Kidney epithelial cell (primary cell): ENCODE measurements at places on chromosomes 5 and 9. TPM values are rescaled to one million over a fixed set of nuclear protein-coding genes. Genes with fewer than 3 reads are reported as not detected.

DNA sequence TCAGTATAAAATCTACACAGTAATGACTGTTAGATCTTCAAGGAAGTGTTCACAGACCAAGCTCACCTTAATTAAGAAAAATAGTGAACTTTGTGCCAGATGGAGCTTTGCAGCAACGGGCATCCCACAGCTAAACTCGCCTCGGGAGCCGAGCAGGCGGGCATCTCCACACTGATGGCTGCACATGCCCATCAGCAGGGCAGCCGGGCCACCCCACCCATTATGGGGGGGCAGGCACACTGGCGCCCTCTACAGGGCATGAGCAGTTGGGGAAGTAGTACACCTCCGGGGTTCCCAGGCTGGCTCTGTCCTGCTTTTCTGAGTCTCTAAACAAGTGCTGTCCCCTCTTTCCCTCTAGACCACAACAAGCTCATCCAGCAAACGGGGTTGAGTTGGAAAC is 21.6 kb downstream of the ANKS6 start:
- no peak for DNase-seq

- peak; percentile 97 for DNase-seq
These were observed at the start of gene SLC2A8 for GRCh38 chr9:127396808-127397645. Gene SLC2A8 (plus strand): TSS chr9:127397169. CDS start chr9:127397231, 62 bp downstream.

The OSMR gene
- 46.7 and 47.0 TPM in 2 replicates for total RNA-seq

The SLCO6A1 gene
- not detected in 2 replicates for total RNA-seq

The PCDHA9 gene
- total RNA-seq, result under 0.01 TPM in 2 replicates

DNA sequence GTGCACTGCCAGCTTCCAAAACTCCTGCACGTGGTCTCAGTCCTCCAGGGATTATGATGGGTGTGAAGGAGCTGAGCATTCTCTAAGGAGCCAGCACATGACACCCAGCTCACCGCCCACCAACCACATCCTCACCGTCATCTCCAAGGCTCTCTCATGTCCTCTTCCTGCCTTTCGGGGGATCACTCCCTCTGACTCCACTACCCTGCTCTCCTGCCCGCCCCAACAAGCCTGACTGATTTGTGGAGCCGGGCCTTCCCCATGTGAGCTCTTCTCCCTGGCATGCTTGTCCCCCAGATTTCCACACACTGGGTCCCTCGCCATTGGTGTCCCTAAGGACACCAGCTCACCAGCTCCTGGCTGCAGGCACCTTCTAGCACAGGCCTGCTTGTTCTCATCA is 1.9 kb downstream of the ABO start:
- DNase-seq, result no peak

The PCDHA1 gene
- not detected in 2 replicates for total RNA-seq

DNA sequence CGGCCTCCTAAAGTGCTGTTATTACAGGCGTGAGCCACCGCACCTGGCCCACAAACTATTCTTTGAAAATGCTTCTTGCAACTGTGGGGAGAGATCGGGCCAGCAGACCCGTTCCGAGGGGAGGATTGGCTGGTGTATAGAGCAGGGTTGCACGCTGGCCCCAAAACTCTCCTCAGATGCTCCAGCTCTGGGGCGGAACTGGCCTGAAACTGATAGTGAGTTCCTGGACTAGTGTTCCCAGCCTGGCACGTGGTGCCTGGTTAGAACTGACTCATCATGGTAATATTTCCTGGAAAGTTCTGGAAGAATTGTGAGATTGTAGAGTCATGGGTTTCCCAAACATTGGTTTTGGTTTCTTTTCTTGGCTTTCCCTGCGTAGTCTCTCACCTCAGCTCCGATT is 120.5 kb downstream of the FBXL7 start:
- DNase-seq, result peak; percentile 10

The TMEM267 gene
- total RNA-seq, result 17.9 and 25.4 TPM in 2 replicates

DNA sequence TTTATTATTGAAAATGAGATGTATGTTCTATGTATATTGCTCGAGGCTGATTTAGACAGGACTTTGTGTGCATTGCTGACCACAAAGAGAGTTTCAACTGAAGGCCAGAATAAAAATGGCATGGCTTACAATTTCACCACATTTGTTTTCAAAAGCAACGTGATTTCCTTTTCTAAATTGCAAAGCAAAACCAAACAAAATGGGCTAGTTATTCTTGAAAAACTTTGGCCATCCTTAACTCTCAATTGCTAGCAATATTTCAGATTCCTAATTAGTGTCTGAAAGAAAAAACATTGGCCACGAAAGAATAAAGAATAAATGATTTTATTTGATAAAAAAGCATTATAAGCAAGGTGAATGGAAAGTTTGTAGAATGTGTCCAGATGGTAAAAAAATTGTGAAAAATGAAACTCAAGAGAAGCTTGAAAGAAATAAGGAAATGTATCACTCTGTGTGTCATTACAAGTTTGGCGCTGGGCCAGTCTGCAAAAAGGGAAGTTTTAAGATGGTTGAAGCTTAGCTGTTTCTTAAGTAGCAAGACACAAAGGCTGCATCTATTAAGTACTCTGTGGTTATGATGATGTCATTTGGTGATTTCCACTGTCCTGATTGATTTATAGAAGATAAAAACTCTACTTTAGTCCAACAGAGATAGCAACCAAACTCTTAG is 89.2 kb upstream of the PRLR start:
- peak; percentile 56 for DNase-seq

DNA sequence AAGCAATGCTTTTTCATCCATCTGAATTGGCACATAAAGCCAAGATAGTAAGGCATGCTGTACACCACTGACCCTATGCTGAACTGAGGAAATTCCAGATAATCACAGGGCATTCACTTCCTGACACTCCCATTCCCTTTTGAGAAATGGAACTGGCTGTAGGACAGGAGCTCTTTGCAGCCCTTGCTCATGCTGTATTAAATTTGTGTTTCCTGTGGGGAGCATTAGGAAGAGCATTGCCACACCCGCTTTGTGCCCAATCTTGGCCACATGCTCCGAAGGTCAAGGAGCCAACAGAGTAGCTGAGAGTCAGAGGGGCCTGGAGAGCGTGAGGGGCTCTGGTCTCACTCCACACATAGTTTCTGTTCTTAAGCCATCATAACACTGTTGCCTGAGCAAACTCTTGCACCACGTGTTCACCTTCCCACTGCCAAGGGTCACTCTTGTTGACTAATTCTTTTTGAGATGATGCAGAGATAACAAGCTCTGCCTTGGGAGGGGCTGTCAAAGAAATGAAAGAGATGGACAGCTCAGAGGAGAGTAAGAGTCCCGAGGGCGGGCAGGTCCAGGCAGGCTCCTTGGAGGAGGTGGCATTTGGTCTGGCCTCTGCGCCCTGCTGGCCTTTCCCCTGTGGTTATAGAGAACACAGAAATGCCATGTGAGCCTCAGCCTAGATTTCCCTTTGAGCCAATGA is 31.7 kb upstream of the ARAP3 start:
- DNase-seq, result no peak

DNA sequence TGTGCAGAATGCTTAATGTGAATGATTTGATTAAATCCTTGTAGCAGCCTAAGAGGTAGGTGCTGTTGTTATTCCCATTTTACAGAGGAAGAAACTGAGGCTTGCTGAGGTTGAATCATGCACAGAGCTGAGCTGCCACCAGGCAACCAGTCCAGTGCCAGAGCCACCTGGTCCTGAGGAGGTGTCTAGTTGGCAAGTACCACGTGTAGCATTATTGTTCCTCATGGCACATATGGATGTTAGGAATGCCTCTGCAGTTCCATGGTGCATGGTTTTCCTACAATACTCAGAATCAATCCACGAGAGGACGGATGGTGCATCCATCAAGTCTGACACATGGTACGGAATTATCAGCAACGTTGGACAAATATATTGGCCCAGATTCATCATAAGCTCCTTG is 8.9 kb downstream of the UBE2QL1 start:
- no peak for DNase-seq

The CDK5RAP2 gene
- 41.9 and 56.1 TPM in 2 replicates for total RNA-seq

The NUTM2F gene
- not detected in 2 replicates for total RNA-seq

DNA sequence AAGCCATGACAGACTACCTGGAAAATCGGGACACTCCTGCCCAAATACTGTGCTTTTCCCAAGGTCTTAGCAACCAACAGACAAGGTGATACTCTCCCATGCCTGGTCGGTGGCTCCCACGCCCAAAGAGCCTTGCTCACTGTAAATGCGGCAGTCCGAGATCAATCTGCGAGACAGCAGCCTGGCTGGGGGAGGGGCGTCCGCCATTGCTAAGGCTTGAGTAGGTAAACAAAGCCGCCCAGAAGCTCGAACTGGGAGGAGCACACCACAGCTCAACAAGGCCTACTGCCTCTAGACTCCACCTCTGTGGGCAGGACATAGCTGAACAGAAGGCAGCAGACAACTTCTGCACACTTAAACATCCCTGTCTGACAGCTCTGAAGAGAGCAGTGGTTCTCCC is 272.1 kb upstream of the CCNG1 start:
- DNase-seq, result no peak

The LHX2 gene
- total RNA-seq, result not detected in 2 replicates

The IL13 gene
- not detected in 2 replicates for total RNA-seq

DNA sequence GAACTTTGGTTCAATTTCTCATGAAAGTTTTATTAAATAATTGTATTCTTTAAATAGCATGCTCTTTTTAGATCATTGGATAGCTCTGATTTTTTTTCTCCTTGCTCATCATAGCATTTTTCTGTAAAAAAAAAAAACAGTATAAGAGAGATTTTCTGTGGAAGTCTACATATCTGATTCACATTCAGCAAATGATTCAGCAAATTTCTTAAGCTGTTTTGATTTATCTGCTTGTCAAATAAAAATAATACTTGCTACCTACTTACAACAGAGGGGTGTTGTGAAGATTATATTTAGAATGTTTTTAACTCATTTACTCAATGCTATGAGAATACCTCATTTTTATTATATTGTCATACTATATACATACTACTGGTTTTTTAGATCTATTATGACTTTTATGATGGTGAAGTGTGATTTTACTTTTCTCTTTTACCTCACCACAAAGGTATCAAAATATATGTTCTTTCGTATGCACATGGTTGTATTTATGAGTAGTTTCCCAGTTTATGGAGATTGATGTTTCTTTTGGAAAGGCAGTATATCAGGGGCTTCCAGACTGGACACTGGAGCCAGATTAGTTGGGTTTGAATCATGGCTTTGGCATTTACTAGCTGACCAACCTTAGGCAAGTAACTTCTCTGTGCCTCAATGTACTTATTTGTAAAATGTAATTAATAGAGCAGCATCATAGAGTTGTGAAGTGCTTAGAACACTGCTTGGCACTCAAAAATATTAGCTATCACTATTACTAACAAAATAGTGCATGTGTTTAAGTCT is 25.5 kb downstream of the TNPO1 start:
- no peak for DNase-seq

The GRM6 gene
- not detected in 2 replicates for total RNA-seq

- no peak for DNase-seq
These were observed 149.1 kb downstream of the ATP10B start for GRCh38 chr5:160702934-160703333.

DNA sequence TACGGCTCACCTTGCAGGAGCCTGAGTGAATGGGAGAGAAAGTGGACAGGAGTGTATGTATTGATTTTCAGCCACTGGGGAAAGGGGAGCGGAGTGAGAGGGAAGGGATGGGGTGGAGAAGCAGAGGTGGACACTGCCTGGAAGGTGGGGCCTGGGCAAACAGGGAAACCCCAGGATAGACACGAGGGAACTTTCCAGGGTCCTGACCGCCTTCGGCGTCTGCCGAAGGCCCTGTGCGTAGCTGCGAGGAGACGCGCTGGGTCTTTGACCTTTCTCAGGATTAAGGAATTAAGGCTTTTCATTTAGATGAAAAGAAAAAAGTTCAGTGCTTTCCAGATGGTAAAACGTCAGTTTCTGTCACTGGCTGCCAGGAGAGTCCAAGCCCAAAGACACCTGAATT is 134.6 kb upstream of the RAPGEF1 start:
- DNase-seq, result no peak

The CBY3 gene
- total RNA-seq, result not detected in 2 replicates

GRCh38 chr9:91844190-91844589 is 105.8 kb downstream of the ROR2 start:
- DNase-seq, result no peak

The FLT4 gene
- total RNA-seq, result 1.1 and 2.6 TPM in 2 replicates

The CARD9 gene
- 1.9 and 2.0 TPM in 2 replicates for total RNA-seq

- DNase-seq, result no peak
These were observed 14.1 kb downstream of the FBXL17 start for GRCh38 chr5:108367679-108368334.

The IFNA2 gene
- total RNA-seq, result not detected in 2 replicates

GRCh38 chr9:88680041-88680440 is 145.1 kb downstream of the NXNL2 start:
- no peak for DNase-seq

The IFNA13 gene
- total RNA-seq, result not detected in 2 replicates

The SLC44A1 gene
- total RNA-seq, result 16.5 and 17.7 TPM in 2 replicates

GRCh38 chr5:40436535-40437237 is 243.0 kb upstream of the PTGER4 start:
- no peak for DNase-seq

- DNase-seq, result no peak
These were observed 47.3 kb upstream of the TNC start for GRCh38 chr9:115165233-115165632.

DNA sequence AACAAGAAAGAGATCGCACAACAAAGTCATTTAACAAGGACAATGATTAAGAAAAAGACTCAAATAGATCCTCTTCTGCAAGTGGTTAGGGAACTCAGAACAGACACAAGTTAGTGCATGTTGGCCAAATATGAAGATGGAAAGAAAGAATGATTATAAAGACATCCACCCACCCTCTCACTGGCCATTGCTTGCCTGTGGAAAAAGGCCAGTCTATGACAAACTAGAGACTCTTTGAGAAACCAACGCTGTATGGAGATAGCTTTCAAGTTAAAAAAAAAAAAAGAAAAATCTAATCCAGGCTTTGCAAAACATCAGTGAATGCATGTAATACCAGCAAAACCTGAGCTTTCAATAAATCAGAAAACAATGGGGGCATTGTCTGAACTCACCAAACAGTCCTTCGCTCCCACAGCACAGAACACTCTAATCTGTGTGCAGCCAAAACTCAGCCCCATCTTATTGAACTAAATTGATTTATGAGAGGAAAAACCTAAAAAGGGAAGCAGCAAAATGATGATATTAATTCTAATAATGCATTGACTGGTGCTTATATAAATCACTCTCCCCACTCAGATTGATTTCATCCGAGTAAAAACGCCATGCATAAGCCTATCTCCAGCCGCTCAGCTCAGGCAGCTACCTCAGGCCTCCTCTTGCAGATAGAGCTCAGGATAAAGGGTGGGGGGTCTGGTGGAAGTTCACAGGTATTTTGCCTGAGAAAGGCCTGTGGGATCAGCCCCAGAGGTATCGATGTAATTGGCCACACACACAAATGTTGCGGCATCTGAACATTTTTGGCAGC is 547.1 kb downstream of the CCDC171 start:
- DNase-seq, result no peak

GRCh38 chr5:168353216-168353957 is 61.9 kb downstream of the WWC1 start:
- DNase-seq, result no peak

The SH3TC2 gene
- 7.9 and 8.4 TPM in 2 replicates for total RNA-seq
